ENCODE measurements at places on chromosomes 13 and 19.

GRCh38 chr13:43126420-43126819, 103.0 kb downstream of the DNAJC15 start:
- DNase-seq, result no peak

GRCh38 chr19:47658431-47659348, 49.8 kb downstream of the BICRA start:
- DNase-seq, result peak; percentile 19

GRCh38 chr13:85314686-85315085, 484.5 kb downstream of the SLITRK6 start:
- no peak for DNase-seq

DNA sequence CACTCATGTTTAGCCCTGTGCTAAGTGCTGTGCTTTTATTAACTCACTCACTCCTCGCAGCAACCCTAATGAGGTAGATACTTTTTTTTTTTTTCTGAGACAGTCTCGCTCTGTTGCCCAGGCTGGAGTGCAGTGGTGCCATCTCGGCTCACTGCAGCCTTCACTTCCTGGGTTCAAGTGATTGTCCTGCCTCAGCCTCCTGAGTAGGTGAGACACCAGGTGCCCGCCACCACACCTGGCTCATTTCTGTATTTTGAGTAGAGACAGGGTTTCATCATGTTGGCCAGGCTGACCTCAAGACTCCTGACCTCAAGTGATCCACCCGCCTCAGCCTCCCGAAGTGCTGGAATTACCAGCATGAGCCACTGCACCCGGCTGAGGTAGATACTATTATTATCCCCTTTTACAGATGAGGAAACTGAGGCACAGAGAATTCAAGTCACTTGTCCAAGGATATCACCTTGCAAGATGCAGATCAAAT, 2.5 kb downstream of the ITPKC start:
- no peak for DNase-seq

- DNase-seq, result no peak
Observed at GRCh38 chr13:104404325-104404724, 1338.1 kb upstream of the SLC10A2 start.

DNA sequence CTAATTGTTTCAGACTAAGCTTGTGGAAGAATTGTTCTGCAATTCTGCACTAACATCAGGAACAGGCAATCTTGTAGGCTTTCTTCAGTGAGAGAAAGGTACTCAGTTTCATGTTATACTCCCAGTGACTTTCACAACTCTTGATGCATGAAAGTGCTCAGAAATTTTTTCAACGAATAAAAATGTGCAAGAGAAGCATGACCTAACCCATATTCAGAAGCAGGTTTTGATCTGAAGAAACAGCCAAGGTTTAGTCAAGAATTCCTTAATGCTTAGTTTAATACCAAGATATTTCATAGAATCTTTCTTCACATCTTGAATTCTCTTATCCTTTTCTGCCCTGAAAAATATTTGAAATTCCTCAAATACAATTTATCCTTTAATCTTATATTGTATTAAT, 197.2 kb upstream of the CSNK1A1L start:
- DNase-seq, result no peak

DNA sequence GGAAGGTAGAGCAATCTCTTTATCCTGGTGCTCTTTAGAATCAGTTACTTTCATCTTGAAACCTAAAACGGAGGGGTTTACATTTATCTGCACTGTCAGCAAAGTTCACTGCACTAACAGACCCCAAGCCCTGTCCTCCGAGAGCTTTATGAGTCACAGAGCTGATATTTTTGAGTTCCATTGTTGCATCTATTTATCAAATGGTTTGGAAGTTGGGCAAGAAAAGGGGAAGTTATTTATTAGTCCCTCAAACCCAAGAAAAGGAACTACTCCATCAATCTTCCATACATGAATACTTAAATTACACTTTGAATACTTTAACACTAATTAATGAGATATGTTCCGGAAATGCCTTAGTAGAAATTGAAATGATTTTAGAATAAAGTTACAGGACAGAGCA, 55.5 kb downstream of the EDNRB start:
- no peak for DNase-seq

DNA sequence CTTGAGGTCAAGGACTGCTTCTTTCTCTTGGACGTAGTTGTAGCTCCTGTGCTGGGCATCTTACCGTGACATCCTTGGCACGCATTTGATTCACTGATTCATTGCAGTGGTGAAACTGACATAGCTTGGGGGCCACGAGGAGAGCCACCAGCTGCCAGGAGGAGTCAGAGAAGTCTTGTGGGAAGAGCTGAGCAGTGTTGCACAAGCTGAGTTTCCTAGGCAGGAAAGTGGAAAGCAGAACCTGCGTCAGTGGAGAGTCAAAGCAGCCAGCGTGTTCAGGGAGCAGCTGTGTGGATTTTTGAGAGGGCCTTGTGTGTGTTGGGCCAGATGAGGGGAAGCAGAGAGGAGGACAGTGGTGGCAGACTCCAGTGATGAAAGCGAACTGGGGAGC, 5.3 kb upstream of the GPR183 start:
- DNase-seq, result peak; percentile 41

- DNase-seq, result peak; percentile 67
Observed at GRCh38 chr19:6092329-6093286, 17.7 kb downstream of the RFX2 start.

- no peak for DNase-seq
Observed at GRCh38 chr19:46674416-46675178, 13.6 kb upstream of the DACT3 start.

DNA sequence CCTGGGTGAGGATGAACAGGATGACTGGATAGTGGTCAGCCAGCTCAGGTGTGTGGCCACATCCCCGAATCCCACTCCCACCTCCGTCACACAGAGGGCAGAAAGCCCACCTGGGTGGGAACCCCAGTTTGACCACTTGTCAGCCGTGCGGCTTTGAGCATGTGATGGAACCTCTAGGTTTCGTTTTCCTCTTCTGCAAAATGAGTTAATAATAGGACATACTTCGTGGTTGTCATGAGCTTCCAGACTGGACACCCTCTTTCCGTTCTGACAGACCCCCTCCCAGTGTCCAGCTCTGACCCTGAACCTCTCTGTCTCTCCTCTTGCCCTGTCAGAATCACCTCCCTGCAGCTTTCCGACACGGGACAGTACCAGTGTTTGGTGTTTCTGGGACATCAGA, 1.8 kb downstream of the AXL start:
- DNase-seq, result no peak

GRCh38 chr13:29925457-29926097, 75.2 kb upstream of the UBL3 start:
- peak; percentile 35 for DNase-seq

- no peak for DNase-seq
Observed at GRCh38 chr19:35329323-35329722, 336 bp downstream of the CD22 start.

- DNase-seq, result no peak
Observed at GRCh38 chr19:17078920-17079709, 3.5 kb downstream of the MYO9B start.

DNA sequence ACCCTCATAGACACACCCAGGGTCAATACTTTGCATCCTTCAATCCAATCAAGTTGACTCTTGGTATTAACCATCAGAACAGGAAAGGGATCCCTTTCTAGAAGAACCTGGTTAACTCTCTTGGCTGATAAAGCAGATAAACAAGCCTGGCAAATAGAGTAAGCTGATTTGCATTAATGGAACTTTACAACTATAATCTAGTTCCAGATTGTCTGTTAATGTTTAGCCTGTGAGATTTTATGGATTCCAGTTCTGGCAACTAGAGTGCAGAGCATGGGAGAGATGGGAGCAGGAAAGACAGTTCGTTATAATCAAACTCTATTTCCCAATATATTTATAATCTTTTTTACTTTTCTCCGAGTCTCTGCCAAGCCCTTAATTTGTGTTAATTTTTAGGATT, 272.6 kb upstream of the KLHL1 start:
- DNase-seq, result no peak
